ENCODE measurements at places on chromosomes 5 and 9.

DNA sequence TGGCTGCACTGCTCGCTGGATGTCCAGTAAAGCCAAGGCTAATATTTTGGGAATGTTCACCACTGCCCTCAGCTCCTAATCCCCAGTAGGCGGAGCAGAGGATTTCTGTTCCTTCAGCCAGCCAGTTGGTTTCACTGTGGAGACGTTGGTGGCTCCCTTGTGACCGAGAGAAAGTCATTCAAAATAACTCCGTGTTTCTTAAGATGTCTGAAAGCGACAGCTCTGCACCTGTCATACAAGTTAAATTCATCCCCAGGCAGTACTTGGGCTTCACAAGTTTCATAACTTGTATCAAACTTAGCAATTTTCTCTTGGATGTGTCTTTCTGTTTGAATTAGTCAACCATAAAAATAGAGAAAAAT lies 382 bp upstream of the CDKN2B start:
- DNase-seq = no peak

DNA sequence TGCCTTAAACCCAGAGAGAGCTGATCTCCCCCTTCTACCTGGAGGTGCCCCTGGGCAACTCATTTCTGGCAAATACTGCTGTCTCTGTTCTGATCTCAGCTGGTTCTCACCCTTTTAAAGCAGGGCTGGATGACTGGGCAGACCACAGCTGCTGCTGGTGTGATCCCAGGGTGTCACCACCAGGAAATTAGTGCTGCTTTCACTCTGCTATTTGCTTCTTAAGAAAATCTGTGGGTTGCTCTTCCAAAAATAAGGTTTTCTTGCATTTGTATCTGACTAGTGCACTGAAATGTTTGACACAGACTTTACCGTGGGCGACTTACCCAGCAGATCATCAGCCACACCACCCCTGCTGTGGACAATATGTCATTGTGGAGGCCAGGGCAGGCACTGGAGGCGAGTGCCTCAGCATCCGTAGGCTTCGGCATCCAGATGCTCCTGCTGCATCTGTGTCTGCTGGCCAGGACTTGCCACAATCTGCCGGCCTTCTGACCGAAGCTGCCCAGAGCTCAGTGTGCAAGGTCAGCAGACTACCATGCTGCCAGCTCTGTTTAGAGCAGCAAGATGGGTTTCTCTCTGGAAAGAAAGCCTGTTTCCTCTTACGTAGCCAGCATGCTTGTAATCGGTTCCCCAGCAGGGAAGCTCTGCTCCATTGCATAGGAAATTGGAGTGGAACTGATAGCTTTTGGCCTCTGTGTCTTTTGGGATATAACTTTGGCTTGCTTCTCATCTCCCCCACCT lies 13.6 kb downstream of the ARHGAP26 start:
- DNase-seq = peak; percentile 49

DNA sequence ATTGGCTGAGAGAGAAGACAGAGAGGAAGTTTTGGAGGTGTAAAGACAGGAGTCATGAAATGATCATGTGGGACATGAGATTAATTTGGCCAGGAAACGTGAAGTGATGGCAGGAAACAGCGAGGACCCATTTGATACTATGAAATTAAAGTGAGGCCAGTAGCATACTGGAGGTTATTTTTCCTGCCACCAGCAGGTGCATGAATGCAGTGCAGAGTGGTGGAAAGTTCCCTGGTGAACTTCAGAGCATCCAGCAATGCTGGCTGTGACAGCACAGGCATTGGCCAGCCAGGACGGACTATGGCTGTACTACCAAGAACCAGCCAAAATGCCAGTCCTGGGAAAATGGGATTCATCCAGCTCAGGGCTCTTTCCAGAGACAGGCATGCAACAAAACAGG lies 152.2 kb downstream of the SYK start:
- DNase-seq = no peak

DNA sequence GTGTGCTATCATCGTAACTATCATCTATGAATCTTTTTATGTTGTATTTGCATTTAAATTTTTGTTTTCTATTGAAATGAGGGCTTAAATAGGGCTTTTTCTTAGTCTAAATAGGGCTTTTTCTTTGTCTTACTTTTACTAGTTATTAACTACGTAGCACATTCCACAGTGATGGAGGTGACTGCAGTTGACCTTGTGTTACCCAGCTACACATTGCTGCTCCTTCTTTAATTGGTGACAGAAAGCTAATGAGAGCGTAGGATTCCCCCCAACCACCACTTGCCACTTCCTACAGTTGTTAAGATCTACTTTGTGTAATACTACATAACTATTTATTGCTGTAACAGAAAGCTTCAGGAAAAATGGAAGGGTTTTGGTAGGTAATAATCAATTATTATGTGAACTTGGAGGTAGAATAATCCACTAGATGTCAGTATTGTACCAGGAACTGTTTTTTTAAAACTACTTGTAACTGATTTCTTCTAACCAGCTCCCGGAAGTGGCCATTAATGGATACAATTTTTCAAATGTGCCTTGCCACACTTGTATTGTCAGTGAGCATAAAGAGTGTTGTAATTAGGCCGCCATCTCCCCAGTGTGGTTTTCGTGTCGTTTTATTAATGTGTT lies 18.0 kb downstream of the MTRR start:
- no peak for DNase-seq

DNA sequence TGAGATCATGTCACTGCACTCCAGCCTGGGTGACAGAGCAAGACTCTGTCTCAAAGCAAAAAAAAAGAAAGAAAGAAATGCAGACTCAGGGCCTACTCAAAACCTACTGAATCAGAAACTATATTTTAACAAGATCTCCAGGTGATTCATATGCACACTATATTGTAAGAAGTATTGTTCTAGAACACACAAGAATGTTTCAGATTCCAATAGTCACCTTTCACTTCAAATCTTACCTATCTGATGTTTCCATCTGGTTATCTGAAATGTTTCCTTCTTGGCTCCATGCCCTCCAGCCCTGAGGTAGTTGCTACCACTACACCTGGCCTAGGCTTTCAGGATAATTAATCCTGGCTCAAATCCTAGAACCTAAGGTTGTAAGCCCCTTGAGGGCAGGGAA lies 36.8 kb upstream of the SNX2 start:
- DNase-seq = no peak

GRCh38 chr5:173675287-173675996 lies 59.0 kb upstream of the BOD1 start:
- no peak for DNase-seq

DNA sequence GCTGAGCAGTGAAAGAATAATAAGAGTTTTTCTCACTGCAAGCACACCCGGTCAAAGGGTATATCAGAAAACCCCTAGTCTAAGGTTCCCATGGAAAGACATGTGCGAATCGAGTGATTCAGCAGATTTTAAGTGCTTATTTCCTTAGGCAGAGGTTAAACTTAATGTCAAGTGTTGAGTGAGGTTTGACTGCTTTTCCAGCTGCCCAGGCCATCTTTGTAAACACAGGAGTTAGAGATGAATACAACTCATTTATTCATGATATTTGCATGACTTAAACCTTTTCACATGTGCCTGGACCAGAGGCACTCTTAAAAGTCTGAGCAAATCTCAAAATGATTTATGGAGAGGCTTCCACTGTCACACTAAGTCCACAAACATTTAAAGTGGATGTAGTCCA lies 137.8 kb upstream of the RGMB start:
- no peak for DNase-seq

DNA sequence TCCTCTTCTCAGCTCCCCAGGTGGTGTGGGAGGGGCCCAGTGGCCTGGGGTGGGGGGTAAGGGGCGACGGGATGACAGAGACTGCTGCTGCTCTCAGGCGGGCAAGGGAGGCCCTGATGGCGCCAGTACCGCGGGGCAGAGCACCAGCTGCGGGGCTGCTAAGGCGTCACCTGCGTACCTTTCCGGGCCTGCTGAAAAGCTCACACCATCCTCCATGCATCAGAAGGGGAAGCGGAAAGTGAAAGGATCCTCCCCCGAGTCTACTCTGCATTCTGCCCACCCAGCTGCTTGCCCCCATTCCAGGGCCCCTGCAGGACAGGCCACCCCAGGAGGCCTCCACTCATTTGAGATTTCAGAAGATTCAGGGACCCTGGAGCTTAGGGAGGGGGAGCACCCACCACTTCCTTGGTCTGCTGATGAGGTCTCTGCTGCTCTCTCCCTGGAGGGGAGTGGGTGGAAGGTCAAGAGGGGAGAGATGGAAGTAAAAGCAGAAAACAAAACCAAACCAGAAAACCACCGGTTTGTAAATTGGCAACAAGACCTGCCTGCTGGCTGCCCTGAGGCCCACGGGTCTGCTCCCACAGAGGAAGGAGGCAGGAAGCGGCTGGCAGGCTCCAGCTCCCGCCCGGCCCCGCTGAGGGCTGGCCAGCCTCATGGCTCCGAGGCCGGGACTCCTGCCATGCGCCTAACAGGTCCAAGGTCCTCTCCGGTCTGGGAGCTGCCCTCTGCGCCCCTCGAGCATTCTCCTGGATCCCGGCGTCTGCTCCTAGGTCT lies 33.6 kb downstream of the PRRT1B start:
- peak; percentile 61 for DNase-seq

GRCh38 chr5:81156732-81157131 lies 76.4 kb upstream of the CKMT2 start:
- no peak for DNase-seq

DNA sequence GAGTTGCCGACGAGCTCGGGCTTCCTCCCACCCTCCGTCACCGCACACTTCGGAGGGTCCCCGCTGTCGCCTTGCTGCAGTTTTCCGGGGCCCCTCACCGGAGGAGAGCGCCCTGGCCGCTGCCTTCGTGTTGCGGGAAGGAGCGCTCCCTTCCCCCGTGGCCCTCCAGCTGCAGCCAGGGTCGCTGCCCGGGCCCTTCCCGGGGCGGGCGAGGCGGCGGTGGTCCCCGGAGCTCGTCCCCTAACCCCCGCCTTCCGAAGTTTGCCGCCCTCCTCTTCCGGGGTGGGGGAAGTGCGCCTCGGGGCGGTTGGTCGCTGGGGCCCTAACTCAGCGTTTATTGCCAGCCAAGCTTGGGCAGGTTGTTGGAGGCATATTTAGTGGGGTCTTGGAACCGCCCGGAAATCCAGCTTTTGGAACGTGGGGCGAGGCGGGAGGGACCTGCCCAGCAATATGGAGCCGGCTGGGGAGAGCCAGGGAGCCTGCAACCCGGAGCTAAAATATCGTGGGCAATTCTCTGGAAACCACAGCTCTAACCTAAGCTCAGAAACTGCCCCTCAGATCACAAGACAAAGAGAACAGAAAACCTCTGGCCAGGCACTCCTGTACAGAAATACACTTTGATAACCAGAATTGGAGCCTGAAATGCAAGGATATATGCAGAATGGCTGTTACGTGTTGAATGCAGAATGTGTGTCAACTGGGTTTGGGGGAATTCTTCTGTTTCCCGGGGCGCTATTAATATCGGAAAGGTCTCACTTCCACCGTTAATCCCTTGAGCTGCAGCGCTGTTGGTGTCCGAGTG lies 890 bp downstream of the PIK3R1 start:
- DNase-seq = peak; percentile 49

GRCh38 chr5:158976035-158976434 lies 123.7 kb downstream of the EBF1 start:
- DNase-seq = no peak

GRCh38 chr5:66337626-66338226 lies 193.6 kb downstream of the SREK1 start:
- no peak for DNase-seq

DNA sequence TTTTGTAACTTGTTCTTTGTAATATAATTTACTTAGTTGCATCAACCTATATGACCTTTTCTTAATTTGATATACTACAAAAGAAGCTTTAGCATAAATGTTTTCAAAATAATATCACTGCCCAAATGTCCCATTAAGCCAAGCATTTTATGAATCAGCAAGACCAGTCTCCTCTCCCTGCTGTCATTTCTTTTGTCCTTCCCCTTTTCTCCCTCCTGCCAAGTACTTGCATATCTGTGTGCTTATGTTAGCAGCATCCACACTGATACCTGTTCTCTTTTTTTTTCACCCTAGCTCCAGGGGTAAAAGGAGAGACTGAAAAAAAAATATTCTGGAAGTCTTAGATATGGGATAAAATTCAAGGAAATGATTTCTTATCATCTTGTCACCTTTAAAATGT lies 69.7 kb downstream of the ZSWIM6 start:
- DNase-seq = no peak

DNA sequence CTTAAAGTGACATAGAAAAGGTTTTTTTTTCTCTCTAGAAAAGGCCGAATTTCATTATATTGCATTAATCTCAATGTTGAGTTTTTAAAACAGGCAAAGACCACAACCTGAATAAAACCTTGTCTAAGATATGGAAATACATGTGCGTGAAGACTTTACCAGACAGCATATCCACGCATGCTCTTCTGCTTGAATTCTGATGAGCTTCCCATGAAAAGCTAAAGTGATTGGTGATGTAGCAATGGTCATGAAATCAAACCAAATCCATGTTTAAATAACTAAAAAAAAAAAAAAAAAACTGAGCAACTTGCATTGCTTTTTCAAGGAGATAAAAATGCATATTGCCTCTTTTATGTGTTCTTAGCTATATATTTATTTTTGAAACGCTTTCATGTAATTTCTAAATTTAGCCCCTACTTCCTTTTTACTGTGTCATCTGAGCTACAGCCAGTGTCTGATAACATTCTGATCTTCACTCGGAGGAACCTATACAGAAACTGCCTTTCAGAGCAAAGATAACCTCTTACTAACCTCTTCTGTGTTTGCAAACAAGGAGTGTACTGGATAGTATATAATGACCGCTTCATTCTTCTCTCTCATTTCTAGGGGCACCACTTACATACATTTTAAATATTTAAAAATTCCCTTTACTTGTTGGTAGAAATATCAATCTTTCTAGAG lies 179.1 kb upstream of the GNA14 start:
- DNase-seq = no peak

DNA sequence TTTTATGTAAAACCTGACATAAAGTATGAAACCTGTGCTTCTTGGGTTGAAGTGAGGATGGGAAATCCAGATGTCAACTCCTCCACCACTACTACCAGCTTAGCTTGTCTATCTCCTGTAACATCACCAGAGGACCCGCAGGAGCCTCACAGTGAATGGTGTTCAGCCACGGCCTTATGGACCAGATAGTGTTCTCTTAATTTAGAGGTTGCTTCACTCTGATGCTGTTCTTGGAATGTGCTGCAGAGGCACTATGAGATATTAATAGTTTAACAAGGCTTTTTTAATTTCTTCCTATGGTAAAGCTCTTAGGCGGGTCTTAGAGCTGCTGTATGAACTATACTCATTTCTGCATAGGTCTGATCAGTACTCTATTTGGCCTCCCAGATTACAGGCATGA lies 27.9 kb downstream of the NFX1 start:
- no peak for DNase-seq

DNA sequence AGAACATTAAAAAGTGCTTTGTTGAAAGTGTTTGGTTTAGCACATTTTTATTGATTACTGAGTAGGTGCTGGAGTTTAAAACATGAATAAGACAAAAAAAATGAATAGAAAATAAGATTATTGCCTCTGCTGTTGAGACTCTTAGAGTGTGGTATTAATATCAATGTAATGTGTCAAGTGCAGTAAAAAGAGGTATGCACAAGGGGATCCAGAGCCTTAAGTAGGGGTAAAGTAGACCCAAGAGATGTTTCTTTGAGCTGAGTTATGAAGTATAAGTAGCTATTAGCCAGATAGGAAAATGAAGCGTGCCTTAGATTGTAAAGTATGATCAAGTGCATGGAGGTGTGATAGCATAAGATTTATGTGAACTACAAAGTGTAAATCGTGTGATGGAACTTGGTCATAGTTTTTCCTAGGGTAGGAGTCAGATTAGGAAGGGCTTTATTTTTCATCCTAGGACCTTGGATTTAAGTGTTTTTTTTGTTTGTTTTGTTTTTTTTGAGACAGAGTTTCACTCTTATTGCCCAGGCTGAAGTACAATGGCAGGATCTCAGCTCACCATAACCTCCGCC lies 45.2 kb downstream of the NSD1 start:
- no peak for DNase-seq

- no peak for DNase-seq
Measured at GRCh38 chr5:153630546-153630945, 140.1 kb downstream of the GRIA1 start.

GRCh38 chr5:35672995-35673394 lies 55.3 kb downstream of the SPEF2 start:
- no peak for DNase-seq

Data from activated gamma-delta T cell treated with Interleukin-2 at 50 U/mL for 16 hours (primary cell).